NCI-H748 treated with DMSO at 0.1 percent for 48 hours (cell line): ENCODE measurements at places on chromosomes 6 and 20.

- DNase-seq: no peak
Measured at GRCh38 chr6:56757588-56757984, 114.9 kb upstream of the DST start.

DNA sequence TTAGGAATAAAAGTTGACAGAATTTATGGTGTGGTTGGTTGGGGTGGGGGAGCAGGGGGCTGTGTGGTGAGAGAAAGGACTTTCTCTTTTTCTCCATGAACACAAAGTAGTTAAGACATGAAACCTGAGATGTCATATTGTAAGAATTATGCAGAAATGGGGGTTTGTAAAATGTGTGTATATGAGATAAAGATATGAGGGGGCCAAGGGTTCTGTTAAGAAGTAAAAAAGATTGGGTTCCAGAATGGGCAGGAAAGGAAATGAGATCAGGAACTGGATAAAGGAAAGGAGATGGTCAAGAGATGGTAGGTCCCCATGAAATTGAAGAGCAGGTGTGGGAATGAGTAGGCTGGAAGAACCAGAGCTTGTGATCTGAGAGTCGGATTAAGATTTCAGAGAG, 9.7 kb downstream of the RNF146 start:
- no peak for DNase-seq

- no peak for DNase-seq
Measured at GRCh38 chr6:71983131-71983530, 96.8 kb downstream of the RIMS1 start.

DNA sequence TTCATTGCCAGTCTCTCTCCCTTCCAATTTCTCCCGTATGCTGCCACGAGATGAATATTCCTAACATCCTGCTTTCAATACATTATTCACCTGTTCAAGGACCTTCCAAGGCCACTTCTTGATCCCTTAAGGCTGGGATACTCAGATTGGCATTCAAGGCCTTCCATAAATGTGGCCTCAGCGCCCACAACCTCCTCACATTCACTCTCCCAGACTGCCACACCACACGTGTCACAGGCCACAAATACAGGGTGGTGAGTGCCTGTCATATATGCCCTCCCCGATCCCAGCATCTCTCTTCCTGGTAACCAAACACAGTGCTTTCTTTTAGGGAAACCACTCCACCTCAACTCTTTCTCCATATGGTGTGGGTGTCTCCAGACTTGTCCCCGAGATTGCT, 55.5 kb downstream of the TTI1 start:
- DNase-seq: no peak

GRCh38 chr6:14763139-14763538, 482.7 kb upstream of the JARID2 start:
- no peak for DNase-seq

DNA sequence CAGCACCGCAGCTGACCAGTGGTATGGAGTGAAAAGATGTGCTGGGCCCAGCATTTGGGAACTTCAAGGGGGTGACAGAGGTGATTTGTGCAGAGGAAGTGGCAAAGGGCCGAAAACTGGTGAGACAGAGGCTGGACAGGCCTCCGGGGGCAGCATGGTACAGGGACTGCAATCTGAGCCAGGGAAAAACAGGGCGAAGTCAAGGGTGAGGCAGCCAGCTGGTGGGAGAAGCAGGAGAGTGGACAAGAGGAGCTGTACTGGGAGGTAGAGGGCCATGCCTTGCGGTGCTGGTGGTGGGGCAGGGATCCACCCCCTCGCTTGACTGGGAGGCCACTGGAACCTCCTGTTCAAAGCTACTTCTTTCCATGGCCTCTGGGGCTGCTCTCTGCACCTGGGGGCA, 7.3 kb upstream of the GFRA4 start:
- DNase-seq: no peak

DNA sequence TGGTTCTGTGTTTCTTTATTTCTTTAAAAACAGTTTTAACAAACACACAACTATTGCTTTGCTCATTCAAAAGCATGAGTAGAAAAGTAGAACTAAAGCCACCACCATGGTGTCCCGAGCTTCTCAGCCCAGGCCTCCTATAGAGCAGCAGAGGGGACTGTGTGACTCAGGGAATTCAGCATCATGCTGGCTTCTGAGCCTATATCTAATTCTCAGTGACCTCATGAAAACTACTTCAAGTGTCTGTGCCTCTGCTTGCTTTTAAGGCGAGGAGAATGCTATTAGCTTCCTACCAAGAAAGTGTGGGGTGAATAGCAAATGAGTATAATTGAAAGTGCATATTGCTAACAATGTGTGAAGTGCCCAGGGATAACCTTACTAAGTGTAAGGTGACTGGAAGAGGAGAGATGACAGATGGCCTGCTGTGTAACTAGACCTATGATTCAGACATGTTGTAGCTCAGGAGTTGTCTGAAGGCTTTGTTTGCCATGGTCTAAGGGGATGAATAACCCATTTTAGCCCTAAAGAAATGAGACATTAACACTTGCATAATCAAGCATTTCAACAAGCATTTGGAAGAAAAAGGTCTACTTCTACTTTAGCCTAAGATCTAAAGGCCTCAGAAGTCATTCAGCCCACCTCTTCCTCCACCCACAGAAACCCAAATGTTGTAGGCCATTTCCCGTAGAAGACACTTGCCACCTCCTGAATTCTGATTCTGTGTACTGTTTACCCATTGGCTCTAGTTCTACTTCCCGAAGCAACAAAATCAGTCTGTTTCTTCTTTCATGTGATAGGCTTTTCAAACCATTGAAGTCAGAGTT, 121.5 kb upstream of the ARG1 start:
- DNase-seq: no peak

DNA sequence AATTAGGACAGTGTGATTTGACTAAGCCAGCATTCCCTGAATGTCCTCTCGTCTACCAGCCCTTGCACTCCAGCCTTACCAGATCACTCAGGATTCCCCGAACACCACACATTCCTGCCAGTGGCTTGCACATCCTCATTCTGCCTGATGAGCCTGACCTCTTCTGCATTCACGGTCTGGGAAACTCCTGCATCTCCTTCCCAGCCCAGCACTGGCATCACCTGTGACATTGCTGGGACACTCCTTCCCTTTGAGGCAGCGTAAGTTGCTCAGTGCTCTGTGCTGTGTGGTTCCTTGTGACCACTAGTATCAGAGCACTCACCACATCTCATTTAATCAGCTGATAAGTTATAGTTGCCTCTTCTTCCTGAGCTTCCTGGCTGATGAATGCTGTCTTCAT, 17.3 kb downstream of the NCOA7 start:
- DNase-seq: no peak

GRCh38 chr20:46512943-46513844, at the start of gene ZNF334:
Gene ZNF334 (minus strand): TSS chr20:46513559. CDS start chr20:46512102, 1,457 bp downstream.
- DNase-seq: peak; percentile 55

- DNase-seq: no peak
Measured at GRCh38 chr20:11542645-11543044, 375.0 kb upstream of the BTBD3 start.

GRCh38 chr20:57180954-57181353, 85.5 kb downstream of the BMP7 start:
- DNase-seq: no peak

DNA sequence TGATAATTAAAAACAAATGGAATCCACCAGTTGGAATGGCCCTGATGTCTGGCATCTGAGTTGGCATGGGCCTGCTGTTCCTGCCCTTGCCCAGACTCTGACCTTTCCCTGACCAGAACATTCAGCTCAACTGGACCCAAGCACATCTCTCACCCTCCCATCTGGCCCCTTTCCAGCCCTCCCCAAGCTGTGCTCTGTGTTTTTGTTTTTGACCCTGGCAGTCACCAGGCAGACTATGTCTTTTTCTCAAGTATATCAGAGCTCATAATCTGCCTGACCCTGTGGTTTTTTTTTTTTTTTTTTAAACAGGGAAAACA, 117.6 kb downstream of the TRDN start:
- no peak for DNase-seq

DNA sequence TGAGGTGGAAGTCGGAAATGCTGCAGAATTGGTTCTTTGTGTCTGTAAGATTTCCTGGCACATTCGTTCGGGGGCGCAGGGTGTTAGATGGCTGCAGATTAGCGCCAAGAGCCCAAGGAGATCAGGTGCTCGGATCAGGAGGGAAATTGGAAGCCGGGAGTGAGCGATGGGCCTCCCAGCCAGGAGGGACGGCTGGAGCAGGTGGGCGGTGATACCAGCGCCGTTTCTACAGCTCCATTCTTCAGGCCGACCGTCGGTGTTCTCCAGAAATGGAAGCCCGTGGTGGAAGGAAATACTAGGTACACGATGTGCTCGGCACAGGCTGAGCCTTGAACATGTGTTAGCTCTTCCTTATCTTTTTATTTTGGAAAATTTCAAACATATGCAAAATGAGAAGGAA, 6.5 kb downstream of the SIRPA start:
- no peak for DNase-seq

GRCh38 chr6:154623391-154623790, 109.8 kb upstream of the SCAF8 start:
- DNase-seq: no peak

- DNase-seq: peak; percentile 94
Measured at GRCh38 chr6:134379076-134379475, 61.2 kb upstream of the SGK1 start.

GRCh38 chr6:141267420-141267819, 865.3 kb upstream of the GJE1 start:
- DNase-seq: no peak

GRCh38 chr6:169789944-169790927, 38.8 kb downstream of the ERMARD start:
- DNase-seq: peak; percentile 93

- DNase-seq: no peak
Measured at GRCh38 chr6:4895971-4896370, 107.9 kb downstream of the RPP40 start.

GRCh38 chr6:17281497-17282481, 628 bp downstream of the RBM24 start:
- DNase-seq: peak; percentile 46

DNA sequence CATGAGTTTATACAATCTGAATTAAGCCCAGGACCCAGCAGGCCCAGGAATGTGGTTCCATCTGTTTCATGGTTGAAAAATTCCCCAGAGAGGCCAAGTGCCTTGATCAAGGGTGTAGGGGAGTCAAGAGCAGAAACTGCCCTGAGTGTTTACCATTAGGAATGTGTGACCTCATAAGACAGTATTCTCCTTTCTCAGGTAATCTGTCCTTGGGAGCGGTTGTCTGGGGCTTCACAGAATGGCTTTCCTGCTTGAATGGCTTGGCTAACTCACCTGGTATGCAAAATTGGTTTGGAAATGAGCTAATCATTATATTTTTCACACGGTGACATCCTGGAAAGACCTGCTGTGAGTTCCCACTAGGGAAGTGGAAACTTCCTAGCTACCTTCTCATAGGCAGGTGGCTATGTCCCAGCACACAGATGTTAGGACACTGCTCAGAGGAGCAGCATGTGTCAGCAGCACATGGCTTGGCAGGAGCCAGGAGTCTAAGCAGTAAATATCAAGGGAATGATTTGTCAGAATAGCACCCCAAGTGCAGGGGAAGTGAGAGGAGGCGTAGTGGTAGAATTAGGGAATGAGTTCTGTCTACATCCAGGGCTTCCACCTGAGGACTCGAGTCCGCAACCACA, 17.7 kb downstream of the CLIC5 start:
- DNase-seq: no peak

GRCh38 chr6:63897952-63898351, 262.4 kb downstream of the PHF3 start:
- no peak for DNase-seq

DNA sequence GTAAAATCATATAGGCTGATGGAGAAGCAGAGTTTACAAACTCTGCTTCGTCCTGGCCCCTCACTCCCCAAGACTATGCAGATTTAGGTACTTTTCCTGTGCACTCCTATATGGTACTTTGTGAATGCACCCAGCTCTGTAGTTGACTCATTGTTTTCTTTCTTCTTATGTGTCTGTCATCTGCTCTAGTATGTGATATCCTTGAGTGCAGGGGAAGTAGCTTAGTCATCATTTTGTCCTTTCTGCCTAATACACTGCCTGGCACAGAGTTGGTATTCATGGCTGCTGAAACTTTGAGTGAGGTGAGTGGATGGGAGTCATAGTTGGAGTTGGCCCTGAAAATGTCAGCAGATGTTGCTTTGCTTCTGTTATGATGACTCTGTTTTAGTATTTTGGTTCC, 222.6 kb downstream of the RNF144B start:
- DNase-seq: no peak

GRCh38 chr6:97316978-97317377, 34.0 kb upstream of the MMS22L start:
- no peak for DNase-seq

DNA sequence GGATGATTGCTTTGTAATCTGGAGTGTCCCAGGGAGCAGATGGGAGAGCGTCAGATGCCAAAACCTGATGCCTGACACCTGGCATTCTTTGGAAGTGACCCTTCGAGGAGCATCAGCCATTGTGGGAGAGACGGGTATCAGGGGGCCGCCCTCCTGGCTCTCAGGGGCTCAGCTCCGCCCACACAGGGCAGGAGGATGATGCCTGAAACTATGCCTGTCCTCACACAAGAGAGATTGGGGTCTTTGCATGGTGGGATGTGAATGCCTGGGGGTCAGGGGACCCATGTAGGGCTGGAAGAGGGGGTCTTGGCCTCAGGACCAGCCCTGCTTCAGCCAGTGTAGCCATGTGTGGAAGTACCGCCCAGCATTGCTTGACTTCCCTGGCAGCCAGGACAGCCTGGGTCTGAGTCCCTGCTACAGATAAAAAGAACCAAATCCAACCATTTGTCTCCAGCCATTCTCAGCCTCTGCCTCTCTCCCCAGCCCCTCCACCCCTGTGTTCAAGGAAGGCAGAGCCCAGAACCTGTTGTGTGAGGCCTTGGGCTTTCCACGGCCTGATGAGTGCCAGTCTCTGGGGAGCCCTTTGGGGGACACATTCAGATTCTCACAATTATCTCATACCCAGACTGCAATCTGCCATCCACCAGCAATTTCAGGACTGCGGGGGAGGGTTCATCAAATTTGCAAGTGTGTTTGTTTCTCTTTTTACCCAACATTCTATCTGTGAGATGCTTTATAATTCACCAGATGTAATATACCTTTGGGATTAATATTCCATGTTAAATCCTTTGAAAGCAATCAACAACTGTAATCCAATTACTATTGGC, 371.2 kb downstream of the PREX1 start:
- no peak for DNase-seq

- DNase-seq: peak; percentile 51
Measured at GRCh38 chr20:8656335-8656734, 412.6 kb upstream of the PLCB4 start.

DNA sequence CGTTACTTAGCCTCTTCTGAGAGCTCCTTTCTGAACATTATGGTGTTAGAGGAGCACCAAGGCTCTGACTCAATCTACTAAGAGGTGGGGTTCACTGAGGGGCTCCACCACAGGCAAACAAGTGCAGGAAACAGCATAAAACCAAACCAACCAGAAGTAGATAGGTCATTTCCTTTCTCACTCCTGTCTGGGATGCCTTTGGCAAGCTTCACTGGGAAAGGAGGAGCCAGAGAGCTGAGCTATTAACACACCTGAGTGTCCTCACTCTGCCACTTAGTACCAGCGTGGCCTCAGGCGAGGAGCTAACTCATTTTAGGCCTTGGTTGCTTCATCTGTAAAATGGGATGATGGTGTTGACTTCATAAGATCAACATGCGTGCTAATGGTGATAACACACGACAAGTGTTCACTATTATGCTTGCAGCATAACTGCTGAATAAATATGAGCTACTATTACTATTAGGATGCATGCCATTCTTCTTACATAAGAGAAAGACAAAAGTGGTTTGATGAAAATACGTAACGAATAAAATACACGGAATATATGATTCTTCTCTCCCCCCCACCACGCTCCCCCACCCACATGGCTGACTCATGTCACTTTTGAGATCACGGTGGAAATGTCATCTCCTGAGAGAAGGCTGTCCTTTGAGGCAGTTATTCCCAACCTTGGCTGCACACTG, 185.4 kb downstream of the BCAS1 start:
- DNase-seq: no peak

GRCh38 chr20:48676795-48677460, 150.9 kb downstream of the PREX1 start:
- no peak for DNase-seq
